Tibial nerve (tissue), 4 donors: ENCODE measurements at places on chromosomes 3 and 15. TPM values are rescaled to one million over a fixed set of nuclear protein-coding genes. Genes with fewer than 3 reads are reported as not detected.

The REC114 gene
- total RNA-seq = not detected

The SCG5 gene
- total RNA-seq = 0.90 TPM

DNA sequence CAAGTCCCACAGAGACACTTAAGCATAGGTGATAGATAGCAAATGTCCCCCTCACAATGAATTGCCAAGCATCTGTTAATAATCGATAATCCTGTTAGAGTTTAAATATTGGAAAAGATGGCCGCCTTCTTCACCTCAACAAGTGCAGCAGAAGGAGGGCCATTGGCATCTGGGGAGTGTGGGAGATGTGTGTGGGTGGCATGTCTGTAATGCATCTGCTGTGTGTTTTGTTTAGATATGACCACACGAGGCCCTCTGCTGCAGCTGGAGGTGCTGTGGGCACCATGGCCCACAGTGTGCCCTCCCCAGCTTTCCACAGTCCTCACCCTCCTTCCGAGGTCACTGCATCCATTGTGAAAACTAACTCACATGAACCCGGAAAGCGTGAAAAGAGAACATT lies 12.9 kb downstream of the MKRN2 start:
- H3K4me3 ChIP-seq = no peak overlapping the region
- peaks cover 5% of the 10 kb centered on the region for H3K36me3 ChIP-seq
- no peak overlapping the region for H3K27ac ChIP-seq
- H3K4me1 ChIP-seq = peaks cover 8% of the 10 kb centered on the region
- no peaks in the 10 kb centered on the region for H3K27me3 ChIP-seq

The IL16 gene
- total RNA-seq = 69.3 TPM

- DNase-seq = no peak
- H3K36me3 ChIP-seq = no peaks in the 10 kb centered on the region
- H3K4me3 ChIP-seq = no peak overlapping the region
These were observed 9.3 kb downstream of the GALNT15 start for GRCh38 chr3:16183601-16184270.

DNA sequence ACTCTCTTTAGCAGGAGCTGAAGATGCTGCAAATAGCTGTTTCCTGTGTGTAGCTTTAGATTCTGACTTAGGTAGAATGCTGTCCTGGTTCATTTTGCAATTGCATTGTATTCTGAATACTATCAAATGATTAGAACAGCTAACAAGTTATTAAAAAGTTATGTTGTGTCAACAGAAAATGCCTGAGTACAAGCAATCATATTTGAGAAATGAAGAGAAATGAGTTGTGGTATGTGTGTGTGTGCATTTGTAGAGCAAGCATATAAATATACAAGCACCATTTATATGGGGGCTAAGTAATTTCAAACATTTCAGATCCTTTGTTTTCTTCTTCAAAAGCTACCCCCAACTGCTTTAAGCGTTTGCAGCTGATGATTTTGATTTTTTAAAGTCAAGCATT lies 7.8 kb downstream of the ZIC1 start:
- no peak for DNase-seq
- H3K4me1 ChIP-seq = peaks cover 6% of the 10 kb centered on the region
- no peaks in the 10 kb centered on the region for H3K36me3 ChIP-seq

The MEX3B gene
- 1.9 TPM for total RNA-seq

GRCh38 chr15:101397521-101398003 lies 91.9 kb downstream of the PCSK6 start:
- no peaks in the 10 kb centered on the region for H3K36me3 ChIP-seq
- H3K27me3 ChIP-seq = peaks cover 3% of the 10 kb centered on the region
- H3K4me3 ChIP-seq = no peak overlapping the region
- no peak for DNase-seq

GRCh38 chr3:58693940-58694850 lies 27.6 kb upstream of the FAM3D start:
- DNase-seq = no peak
- no peak overlapping the region for H3K27ac ChIP-seq
- no peak overlapping the region for H3K4me3 ChIP-seq
- H3K36me3 ChIP-seq = no peaks in the 10 kb centered on the region
- no peaks in the 10 kb centered on the region for H3K4me1 ChIP-seq

DNA sequence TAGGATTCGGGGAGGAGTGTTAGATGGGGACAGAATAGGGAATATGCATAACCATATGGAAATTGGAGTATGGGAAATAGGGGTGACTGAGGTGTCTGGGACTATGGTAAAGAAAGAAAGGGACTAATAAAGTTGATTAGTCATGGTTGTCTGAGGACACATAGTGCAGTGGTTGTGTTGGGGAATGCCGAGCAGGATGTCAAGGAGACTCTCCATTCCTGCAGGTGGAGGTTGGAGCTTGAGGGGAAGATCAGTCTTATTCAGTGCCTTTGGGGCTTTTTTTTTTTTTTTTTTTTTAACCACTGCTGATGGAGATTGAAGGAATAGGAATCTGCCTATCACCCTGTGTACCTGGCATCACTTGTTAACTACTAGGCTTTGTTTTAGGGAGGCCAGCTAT lies 10.8 kb downstream of the NMD3 start:
- H3K27me3 ChIP-seq = no peaks in the 10 kb centered on the region
- no peaks in the 10 kb centered on the region for H3K36me3 ChIP-seq
- H3K27ac ChIP-seq = no peak overlapping the region
- no peak for DNase-seq
- H3K4me1 ChIP-seq = no peaks in the 10 kb centered on the region

GRCh38 chr3:102123590-102124190 lies 274.4 kb downstream of the NFKBIZ start:
- no peaks in the 10 kb centered on the region for H3K27me3 ChIP-seq
- no peak overlapping the region for H3K27ac ChIP-seq
- no peaks in the 10 kb centered on the region for H3K36me3 ChIP-seq
- no peak for DNase-seq
- H3K4me1 ChIP-seq = no peaks in the 10 kb centered on the region
- H3K4me3 ChIP-seq = no peak overlapping the region

The EPHA6 gene
- total RNA-seq = 0.78 TPM

DNA sequence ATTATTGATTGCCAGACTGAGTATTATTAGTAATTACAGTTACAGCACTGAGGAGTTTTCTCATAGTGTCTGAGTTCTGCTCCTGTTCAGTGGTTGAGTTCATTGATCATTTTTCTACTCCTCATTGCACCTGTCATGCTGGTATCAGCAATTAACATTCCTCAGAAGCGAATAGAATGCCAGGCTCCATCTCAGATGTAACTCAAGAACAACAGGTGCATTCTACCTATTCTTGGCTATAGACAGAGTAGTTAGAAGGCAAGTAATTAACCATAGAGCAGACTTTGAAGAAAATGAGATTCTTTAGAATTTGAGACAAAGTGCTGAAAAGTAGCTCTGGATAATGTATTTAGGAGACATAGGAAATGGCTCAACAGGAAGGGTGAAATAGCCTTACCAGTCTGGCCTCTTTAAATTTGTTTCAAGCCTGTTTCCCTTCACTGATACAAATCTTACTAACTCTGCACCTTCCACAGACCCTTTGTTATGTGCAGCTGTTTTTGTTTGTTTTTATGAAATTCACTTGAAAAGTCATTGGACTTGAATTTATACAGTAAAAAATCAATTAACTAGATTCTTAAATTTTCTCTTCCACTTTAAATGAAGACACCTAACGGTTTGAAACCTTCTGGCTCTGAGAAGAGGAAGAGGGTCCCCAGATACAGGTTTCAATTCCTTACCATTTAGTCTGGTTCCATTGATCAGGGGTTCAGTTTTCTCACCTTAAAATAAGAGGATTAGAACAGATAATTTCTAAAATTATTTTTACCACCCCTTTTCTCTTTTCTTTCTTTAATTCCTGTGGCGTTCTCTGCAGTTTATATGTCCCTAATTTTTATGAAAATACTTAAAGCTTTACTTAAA lies 109.6 kb downstream of the FNDC3B start:
- no peak overlapping the region for H3K4me3 ChIP-seq
- H3K4me1 ChIP-seq = peaks cover 18% of the 10 kb centered on the region

- DNase-seq = no peak
- no peak overlapping the region for H3K4me3 ChIP-seq
- H3K27me3 ChIP-seq = no peaks in the 10 kb centered on the region
- no peaks in the 10 kb centered on the region for H3K4me1 ChIP-seq
- H3K36me3 ChIP-seq = no peaks in the 10 kb centered on the region
These were observed 934.9 kb upstream of the CADM2 start for GRCh38 chr3:84023842-84024241.

- no peaks in the 10 kb centered on the region for H3K4me1 ChIP-seq
- no peaks in the 10 kb centered on the region for H3K27me3 ChIP-seq
- no peak overlapping the region for H3K4me3 ChIP-seq
- no peaks in the 10 kb centered on the region for H3K36me3 ChIP-seq
- H3K27ac ChIP-seq = no peak overlapping the region
- no peak for DNase-seq
These were observed 903.7 kb downstream of the EPHA3 start for GRCh38 chr3:90011131-90011530.

DNA sequence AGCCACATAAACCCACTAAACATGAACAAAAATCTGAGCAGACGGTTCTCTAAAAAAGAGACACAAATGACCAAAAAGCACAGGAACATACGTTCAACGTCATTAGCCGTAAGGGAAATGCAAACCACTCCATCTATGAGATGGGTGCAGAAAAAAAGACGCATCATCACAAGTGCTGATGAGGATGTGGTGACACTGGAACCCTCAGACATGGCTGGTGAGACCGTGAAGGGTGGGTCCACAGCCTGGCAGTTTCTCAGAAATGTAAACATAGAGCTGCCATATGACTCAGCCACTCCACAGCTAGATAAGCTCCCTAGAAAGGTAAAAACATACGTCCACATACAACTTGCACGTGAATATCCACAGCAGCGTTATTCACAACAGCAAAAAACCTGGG lies 23.3 kb downstream of the PCSK6 start:
- H3K4me1 ChIP-seq = no peaks in the 10 kb centered on the region
- DNase-seq = no peak
- no peak overlapping the region for H3K27ac ChIP-seq
- no peak overlapping the region for H3K4me3 ChIP-seq
- H3K27me3 ChIP-seq = no peaks in the 10 kb centered on the region
- H3K36me3 ChIP-seq = no peaks in the 10 kb centered on the region

GRCh38 chr3:18393906-18394305 lies 31.2 kb downstream of the SATB1 start:
- H3K27me3 ChIP-seq = no peaks in the 10 kb centered on the region
- H3K36me3 ChIP-seq = peaks cover 31% of the 10 kb centered on the region
- H3K4me1 ChIP-seq = no peaks in the 10 kb centered on the region
- no peak for DNase-seq
- no peak overlapping the region for H3K27ac ChIP-seq
- H3K4me3 ChIP-seq = no peak overlapping the region

DNA sequence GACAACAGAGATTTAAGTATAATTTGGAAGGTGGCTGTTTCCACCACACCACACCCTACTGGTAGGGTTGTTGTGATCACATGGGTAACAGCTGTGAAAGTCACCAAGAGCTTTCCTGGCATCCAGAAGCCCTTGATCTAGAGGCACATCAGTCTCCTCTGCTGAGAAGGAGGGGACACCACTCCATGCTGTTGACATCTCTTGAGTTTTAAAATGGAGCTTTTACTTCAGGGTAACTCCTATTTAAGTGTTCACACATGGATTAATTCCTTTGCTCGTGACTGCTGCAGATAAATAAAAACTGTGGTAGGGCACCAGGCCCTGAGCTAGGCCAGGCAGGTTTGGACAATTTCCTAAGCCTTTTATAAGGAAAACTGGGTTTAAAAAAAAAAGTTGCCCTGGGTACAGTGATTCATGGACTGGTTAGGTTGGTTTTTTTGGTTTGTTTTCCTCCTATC lies 7.5 kb downstream of the EXOSC7 start:
- no peak for DNase-seq
- no peak overlapping the region for H3K27ac ChIP-seq
- no peaks in the 10 kb centered on the region for H3K36me3 ChIP-seq
- H3K4me1 ChIP-seq = peaks cover 79% of the 10 kb centered on the region
- H3K4me3 ChIP-seq = no peak overlapping the region
- no peaks in the 10 kb centered on the region for H3K27me3 ChIP-seq

DNA sequence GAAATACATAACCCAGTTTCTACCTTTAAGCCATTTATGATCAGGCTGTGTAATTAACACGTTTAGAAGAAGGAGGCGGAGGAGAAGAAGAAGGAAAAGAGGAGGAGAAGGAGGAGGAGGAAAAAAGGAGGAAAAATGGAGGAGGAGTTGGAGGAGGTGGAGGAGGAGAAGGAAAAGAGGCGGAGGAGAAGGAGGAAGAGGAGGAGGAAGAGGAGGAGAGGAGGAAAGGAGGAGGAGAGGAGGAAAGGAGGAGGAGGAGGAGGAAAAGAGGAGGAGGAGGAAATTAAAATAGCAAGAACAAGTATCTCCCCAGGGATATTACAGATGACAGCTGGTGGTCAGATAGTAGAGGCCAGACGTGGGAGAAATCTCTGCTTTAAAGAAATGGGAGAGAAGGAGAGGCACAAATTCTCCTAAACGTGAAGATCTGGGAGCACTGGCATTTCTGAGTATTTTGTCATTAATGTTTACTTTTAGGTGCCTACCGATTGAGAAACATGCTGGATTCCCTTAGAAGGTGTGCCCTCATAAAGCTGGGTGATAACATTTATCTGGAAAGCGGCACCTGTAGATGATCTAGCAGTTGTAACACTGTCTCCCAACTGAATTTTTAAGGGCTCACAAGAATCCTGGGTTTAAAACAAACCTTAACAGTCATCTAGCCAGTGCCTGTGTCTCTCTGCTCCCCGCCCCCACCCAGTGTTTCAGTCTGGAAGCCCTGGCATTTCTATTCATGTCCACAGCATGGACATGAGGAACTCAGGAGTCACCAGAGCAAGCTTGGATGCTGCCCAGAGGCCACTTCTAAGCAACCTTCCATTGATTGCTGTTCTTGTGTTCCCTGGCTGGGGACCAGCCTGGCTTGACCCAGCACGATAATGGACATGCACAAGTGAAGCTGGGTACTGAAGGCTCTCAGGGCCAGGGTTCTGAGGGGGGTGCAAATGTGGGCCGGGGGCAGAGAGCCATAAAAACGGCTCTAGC lies 75.2 kb downstream of the CHRNA7 start:
- H3K4me3 ChIP-seq = no peak overlapping the region
- no peak overlapping the region for H3K27ac ChIP-seq
- H3K27me3 ChIP-seq = no peaks in the 10 kb centered on the region

The OSBPL10 gene
- 47.1 TPM for total RNA-seq

The CFAP100 gene
- total RNA-seq = not detected

The GPR62 gene
- total RNA-seq = 0.87 TPM

The OXTR gene
- total RNA-seq = 2.0 TPM

DNA sequence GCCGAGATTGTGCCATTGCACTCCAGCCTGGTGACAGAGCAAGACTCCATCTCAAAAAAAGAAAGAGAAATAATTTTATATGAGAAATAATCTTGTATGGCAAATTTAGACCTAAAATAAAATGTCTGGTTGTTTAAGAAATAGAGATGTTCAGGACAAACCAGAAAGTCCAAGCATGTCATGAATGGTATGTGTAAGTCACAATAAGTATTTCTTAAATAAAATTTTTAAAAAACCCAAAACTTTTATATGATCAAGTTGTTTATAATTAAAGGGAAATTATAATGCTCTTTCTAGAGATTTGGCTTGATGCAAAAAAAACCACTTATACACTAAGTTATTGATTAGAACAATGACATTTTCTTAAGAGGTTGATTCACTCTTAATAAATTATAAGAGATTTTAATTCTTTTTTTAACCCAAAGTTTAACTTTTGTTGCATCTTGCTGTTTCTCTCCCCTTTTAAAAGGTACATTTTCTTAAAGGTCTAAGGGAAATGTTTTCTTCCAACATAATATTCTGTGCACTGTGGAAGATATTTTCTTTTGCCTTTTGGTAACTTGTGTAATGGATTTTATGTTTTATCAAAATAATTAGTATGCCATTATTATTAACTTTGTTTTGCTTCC lies 105.7 kb downstream of the RTP4 start:
- H3K27ac ChIP-seq = no peak overlapping the region
- no peaks in the 10 kb centered on the region for H3K27me3 ChIP-seq
- no peak overlapping the region for H3K4me3 ChIP-seq
- no peak for DNase-seq
